Central memory CD8-positive, alpha-beta T cell (primary cell): ENCODE measurements at places on chromosomes 11 and 22.

DNA sequence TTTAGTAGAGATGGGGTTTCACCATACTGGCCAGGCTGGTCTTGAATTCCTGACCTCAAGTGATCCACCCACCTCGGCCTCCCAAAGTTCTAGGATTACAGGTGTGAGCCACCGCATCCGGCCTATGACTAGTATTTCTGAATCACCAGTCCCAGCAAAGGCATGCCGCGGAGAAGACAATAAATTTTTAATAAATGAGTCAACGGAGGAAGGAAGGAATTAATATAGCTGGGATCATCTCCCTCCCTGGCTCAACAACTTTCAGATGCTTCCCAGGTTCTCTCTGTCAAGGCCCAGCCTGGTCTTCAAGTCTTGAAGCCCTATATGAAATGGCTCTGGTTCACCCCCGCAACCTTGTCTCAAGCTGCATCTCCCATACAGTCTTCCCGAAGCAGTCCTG, 45.7 kb downstream of the CYTH4 start:
- H3K27me3 ChIP-seq = peaks cover 69% of the 10 kb centered on the region
- no peaks in the 10 kb centered on the region for H3K4me1 ChIP-seq
- no peak overlapping the region for H3K4me3 ChIP-seq
- H3K27ac ChIP-seq = no peak overlapping the region
- peaks cover 13% of the 10 kb centered on the region for H3K36me3 ChIP-seq
- DNase-seq = no peak

GRCh38 chr11:3170044-3170755, 5.1 kb upstream of the OSBPL5 start:
- H3K36me3 ChIP-seq = no peaks in the 10 kb centered on the region
- H3K27ac ChIP-seq = peak overlapping the region; percentile 5
- DNase-seq = no peak
- peaks cover 11% of the 10 kb centered on the region for H3K4me1 ChIP-seq
- H3K27me3 ChIP-seq = peaks cover 17% of the 10 kb centered on the region

- DNase-seq = no peak
- H3K27me3 ChIP-seq = peaks cover 39% of the 10 kb centered on the region
- no peak overlapping the region for H3K4me3 ChIP-seq
- no peak overlapping the region for H3K27ac ChIP-seq
- H3K4me1 ChIP-seq = no peaks in the 10 kb centered on the region
Measured at GRCh38 chr11:116700586-116701220, 72.1 kb downstream of the BUD13 start.

DNA sequence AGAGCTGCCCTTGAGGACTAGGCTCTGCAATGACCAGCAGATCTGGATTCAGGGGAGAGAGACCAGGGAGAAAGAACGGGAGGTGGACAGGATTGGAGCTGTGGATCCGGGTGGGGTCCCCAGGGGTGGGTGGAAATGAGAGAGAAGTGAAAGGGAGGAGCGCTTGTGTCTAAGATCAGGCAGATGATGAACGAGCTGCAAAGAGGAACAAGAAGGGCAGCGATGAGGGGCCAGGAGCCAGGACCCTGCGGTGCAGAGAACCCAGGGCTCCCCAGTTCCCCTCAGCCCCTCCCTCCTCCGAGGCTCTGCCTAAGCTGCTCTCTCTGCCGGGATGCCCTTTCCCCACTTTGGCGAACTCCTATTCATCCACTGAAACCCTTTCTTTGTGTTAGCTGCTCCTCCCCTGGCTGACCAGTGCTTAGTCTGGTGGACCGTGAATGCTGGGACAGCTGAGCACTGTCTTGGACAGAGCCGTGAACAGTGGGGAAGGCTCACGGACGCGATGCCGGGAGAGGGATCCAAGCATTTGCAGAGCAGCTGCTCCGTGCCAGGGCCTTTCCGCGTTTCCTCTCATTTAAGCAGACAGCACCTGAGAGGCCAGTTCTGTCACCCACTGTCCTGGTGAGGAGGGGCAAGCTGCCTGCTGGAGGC, 35.9 kb downstream of the SHISAL1 start:
- H3K4me1 ChIP-seq = no peaks in the 10 kb centered on the region
- H3K27me3 ChIP-seq = peaks cover 47% of the 10 kb centered on the region
- DNase-seq = no peak
- H3K36me3 ChIP-seq = no peaks in the 10 kb centered on the region
- no peak overlapping the region for H3K4me3 ChIP-seq
- H3K27ac ChIP-seq = no peak overlapping the region

GRCh38 chr22:37223965-37224551, 11.8 kb upstream of the SSTR3 start:
- peaks cover 46% of the 10 kb centered on the region for H3K36me3 ChIP-seq
- H3K27me3 ChIP-seq = no peaks in the 10 kb centered on the region
- H3K4me3 ChIP-seq = peak overlapping the region; percentile 45
- no peak for DNase-seq
- peak overlapping the region; percentile 75 for H3K27ac ChIP-seq

GRCh38 chr11:73343076-73343873, 32.9 kb upstream of the RELT start:
- H3K4me1 ChIP-seq = no peaks in the 10 kb centered on the region
- no peak overlapping the region for H3K4me3 ChIP-seq
- DNase-seq = no peak

GRCh38 chr11:77799338-77799737, 21.2 kb downstream of the RSF1 start:
- H3K36me3 ChIP-seq = peaks cover 5% of the 10 kb centered on the region
- no peaks in the 10 kb centered on the region for H3K27me3 ChIP-seq
- peaks cover 66% of the 10 kb centered on the region for H3K4me1 ChIP-seq
- DNase-seq = no peak
- H3K27ac ChIP-seq = peak overlapping the region; percentile 22

DNA sequence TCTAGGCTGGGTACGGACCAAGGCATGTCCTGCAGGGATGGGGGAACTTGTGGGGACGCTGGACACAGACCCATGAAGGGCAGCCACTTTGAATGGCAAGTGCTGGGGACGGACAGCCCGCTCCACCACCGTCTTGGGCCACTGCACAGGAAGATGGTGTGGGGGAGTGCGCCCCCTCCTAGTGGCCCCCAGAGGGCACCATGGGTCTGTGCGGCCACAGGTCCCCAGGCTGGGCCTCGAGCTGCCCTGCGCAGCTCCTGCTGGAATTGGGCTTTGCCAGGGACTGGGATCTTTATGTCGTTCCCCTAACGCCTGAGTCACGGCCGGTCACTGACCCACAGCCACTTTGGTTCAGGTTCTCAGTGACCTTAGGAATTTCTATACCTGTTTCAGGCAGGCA, 44.4 kb downstream of the NAT10 start:
- H3K4me1 ChIP-seq = peaks cover 9% of the 10 kb centered on the region
- no peak for DNase-seq
- H3K36me3 ChIP-seq = peaks cover 21% of the 10 kb centered on the region
- H3K27me3 ChIP-seq = no peaks in the 10 kb centered on the region
- H3K27ac ChIP-seq = no peak overlapping the region
- no peak overlapping the region for H3K4me3 ChIP-seq

- H3K4me3 ChIP-seq = no peak within 1 kb of the TSS
- peaks cover 24% of the 10 kb centered on the region for H3K4me1 ChIP-seq
- H3K27me3 ChIP-seq = peaks cover 53% of the 10 kb centered on the region
Measured at GRCh38 chr11:33891714-33892327, at the start of gene LMO2. Gene LMO2, minus strand, starts transcription at chr11:33892076. Its CDS starts 22,360 bp downstream, at chr11:33869716.

GRCh38 chr11:35491231-35491871, 34.1 kb downstream of the PAMR1 start:
- H3K27me3 ChIP-seq = peaks cover 32% of the 10 kb centered on the region
- no peak overlapping the region for H3K4me3 ChIP-seq
- no peaks in the 10 kb centered on the region for H3K36me3 ChIP-seq

GRCh38 chr11:67364783-67365722, 8.3 kb downstream of the CLCF1 start:
- no peak for DNase-seq
- peaks cover 15% of the 10 kb centered on the region for H3K36me3 ChIP-seq
- no peaks in the 10 kb centered on the region for H3K27me3 ChIP-seq

DNA sequence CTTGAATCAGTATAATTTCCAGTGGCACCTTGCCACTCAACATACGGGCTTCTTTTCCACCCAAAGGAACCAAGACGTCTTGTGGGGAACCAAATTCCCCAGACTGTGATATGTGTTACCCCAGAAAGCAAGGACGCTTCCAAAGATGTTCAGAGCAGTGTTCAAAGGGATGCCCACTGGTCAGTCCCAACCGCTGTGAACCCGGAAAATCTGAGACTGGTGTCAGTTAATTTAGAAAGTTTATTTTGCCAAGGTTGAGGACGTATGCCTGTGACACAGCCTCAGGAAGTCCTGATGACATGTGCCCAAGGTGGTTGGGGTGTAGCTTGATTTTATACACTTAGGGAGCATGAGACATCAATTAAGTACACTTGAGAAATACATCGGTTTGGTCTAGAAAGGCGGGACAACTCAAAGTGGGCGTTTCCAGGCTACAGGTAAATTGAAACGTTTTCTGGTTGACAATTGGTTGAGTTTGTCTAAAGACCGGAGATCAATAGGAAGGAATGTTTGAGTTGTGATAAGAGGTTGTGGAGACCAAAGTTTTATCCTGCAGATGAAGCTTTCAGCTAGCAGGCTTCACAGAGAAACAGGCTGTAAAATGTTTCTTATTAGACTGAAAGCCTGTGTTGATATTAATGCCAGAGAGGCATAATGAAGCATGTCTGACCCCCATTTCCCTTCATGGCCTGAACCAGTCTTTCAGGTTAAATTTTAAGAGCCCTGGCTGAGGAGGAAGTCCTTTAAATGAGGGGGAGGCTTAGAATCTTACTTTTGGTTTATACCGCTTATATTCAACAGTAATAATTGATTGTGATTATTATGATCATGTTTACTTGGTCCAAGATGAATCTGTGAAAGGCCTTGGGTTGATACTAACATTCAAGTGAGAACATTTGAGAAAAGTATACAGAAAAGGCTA, 6.8 kb downstream of the APOL3 start:
- H3K4me1 ChIP-seq = peaks cover 89% of the 10 kb centered on the region
- H3K36me3 ChIP-seq = peaks cover 44% of the 10 kb centered on the region
- H3K4me3 ChIP-seq = peak overlapping the region; percentile 21
- DNase-seq = no peak
- no peaks in the 10 kb centered on the region for H3K27me3 ChIP-seq

- H3K4me3 ChIP-seq = no peak overlapping the region
- no peak for DNase-seq
- H3K4me1 ChIP-seq = no peaks in the 10 kb centered on the region
- H3K27me3 ChIP-seq = no peaks in the 10 kb centered on the region
- no peaks in the 10 kb centered on the region for H3K36me3 ChIP-seq
Measured at GRCh38 chr22:19819208-19819910, 35.3 kb downstream of the GNB1L start.

DNA sequence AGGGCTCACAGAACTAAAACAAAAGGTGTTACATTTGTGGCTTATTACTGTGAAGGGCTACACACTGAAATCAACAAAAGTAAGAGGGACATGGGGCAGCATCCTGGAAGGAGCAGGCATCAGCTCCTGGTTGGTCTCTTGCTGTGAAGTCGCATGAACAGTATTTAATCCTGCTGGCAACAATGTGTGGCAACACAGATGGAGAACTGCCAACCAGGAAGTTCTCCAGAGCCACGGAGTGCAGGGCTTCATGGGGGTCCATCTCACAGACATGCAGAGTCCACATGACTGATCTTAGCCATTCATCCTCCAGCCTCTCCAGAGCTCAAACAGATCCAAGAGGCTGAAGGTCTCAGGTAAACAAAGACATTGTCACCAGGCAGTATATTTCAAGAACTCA, 32.8 kb upstream of the FGF3 start:
- H3K4me1 ChIP-seq = no peaks in the 10 kb centered on the region
- DNase-seq = no peak
- no peak overlapping the region for H3K4me3 ChIP-seq

DNA sequence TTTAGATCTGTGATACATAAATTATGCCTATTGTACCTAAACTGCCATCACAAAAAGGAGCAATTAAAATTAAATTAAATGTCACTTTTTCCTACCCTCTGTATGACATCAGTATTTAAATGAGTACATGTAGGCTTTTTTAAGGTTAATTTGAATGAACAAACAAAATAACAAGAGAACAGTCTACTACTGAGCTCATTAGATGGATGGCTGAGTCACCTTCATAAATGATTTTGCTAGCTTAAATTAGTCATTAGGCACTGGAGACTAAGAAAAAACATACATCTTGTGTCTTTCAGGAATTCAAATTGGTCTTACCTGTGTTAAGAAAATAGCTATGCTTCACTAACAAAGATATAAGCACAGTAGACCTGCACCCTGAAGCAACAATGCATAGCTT, 153.6 kb downstream of the RCN1 start:
- no peaks in the 10 kb centered on the region for H3K27me3 ChIP-seq
- no peak overlapping the region for H3K27ac ChIP-seq
- no peak for DNase-seq
- H3K4me1 ChIP-seq = no peaks in the 10 kb centered on the region
- no peaks in the 10 kb centered on the region for H3K36me3 ChIP-seq
